ENCODE measurements at places on chromosomes 4 and X. TPM values are rescaled to one million over a fixed set of nuclear protein-coding genes. Genes with fewer than 3 reads are reported as not detected.

- no peak for DNase-seq
Observed at GRCh38 chrX:53449632-53450031, 15.5 kb upstream of the HSD17B10 start.

- no peak for DNase-seq
Observed at GRCh38 chr4:153111426-153112040, 92.7 kb upstream of the TRIM2 start.

DNA sequence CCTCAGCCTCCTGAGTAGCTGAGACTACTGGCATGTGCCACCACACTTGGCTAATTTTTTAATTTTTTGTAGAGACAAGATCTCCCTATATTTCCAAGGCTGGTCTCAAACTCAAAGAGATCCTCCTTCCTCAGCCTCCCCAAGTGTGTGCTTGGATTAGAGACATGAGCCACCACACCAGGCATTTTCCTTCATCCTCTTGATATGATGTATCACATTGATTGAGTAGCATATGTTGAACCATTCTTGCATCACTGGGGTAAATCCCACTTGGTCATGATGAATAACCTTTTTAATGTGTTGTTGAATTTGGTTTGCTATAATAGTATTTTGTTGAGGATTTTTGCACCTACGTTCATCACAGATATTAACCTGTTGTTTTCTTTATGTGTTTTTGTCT, 24.2 kb upstream of the PPM1K start:
- DNase-seq: no peak

- DNase-seq: peak; percentile 56
Observed at GRCh38 chrX:131675596-131676194, 131.8 kb downstream of the OR13H1 start.

- no peak for DNase-seq
Observed at GRCh38 chr4:18134111-18134510, 112.6 kb upstream of the LCORL start.

GRCh38 chr4:48462363-48462762, 20.8 kb upstream of the SLC10A4 start:
- no peak for DNase-seq

GRCh38 chr4:17468619-17469221, 43.2 kb downstream of the QDPR start:
- peak; percentile 67 for DNase-seq

DNA sequence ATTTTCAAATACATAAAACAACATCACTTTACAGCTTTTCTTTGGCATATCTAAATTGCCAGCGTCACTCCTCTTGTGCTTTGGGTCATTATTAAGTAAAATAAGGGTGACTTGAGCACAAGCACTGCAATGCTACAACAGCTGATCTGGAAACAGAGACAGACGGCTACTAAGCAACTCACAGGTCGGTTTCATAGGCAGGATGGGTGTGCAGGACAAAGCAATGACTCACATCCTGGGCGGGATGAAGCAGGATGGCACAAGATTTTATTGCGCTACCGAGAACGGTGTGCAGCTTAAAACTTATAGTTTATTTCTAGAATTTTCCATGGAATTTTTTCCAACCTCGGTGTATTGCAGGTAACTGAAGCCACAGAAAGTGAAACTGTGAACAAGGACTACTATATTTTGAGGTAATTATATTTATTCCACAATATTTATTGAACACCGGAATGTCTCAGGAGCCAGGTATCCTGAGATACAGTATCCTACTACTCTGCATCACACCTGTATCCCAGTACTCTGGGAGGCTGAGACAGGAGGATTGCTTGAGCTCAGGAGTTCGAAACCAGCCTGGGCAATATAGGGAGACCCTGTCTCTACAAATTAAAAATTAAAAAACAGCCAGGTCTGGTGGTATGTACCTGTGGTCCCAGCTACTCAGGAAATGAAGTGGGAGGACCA, 215.5 kb downstream of the APBB2 start:
- no peak for DNase-seq

GRCh38 chrX:149363965-149364364, 141.1 kb downstream of the IDS start:
- DNase-seq: no peak

DNA sequence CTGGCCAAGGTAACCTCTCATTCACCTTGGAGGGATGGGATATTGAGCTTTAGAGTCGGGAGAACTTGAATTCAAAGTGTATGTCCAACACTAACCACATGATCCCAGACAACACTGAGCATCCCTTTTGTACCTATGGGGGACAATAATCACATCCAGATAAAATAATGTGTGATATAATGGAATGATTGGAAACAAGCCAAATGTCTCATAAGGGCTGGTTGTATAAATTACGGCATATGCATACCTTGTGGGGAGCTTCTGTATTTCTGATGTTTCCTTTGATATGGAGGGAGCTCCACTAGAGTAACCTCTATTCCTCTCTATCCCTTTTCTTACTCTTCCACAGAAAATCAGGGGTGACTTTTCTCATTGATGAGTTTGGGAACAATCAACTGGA, 40.7 kb upstream of the LDB2 start:
- DNase-seq: no peak

DNA sequence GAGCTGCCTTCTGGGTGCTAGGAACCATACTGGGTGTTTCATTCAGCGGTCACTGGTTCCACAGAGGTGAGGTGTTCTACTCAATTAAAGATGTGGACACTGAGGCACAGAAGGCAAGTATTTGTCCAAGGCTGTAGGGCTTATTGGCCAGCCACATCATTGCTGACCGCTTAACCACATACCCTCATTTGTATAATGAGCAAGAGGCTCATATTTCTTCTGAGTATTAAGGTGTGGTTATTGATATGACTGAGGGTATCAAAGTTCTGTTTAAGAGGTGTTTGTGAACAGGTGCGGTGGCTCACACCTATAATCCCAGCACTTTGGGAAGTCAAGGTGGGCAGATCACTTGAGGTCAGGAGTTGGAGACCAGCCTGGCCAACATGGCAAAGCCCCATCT, 14.3 kb downstream of the RNF4 start:
- no peak for DNase-seq

GRCh38 chrX:133869270-133869669, 116.1 kb downstream of the GPC3 start:
- no peak for DNase-seq

DNA sequence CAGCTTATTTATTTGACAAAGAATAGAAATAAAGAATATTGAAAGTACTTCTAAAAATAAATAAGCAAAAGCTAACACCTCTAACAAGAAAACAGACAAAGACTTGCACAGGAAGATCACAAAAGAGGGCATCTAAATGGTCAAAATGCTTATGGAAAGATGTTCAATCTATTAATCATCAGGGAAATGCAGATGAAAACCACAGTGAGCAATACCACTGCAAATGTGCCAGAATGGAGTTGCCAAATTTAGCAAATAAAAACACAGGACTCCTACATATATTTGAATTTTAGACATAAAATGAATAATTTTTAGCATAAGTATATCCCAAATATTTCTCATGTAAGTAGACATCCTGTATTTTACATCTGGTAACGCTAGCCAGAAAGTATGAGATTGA, 56.1 kb upstream of the HPGD start:
- no peak for DNase-seq

DNA sequence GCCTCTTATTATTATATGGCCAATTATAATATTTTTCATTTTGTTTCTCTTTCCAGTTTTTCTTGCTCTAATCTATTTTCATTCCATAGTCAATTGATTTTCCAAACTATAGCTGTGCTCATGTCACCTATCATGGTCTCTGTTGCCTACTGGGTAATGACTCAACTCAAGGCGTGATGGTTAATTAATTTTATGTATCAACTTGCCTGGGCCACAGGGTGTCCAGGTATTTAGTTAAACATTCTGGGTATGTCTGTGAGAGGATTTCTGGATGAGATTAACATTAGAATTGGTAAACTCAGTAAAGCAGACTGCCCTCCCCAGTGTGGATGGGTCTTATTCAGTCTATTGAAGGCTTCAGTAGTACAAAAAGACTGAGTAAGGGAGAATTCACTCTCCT, 9.9 kb downstream of the FHIP1A start:
- no peak for DNase-seq

DNA sequence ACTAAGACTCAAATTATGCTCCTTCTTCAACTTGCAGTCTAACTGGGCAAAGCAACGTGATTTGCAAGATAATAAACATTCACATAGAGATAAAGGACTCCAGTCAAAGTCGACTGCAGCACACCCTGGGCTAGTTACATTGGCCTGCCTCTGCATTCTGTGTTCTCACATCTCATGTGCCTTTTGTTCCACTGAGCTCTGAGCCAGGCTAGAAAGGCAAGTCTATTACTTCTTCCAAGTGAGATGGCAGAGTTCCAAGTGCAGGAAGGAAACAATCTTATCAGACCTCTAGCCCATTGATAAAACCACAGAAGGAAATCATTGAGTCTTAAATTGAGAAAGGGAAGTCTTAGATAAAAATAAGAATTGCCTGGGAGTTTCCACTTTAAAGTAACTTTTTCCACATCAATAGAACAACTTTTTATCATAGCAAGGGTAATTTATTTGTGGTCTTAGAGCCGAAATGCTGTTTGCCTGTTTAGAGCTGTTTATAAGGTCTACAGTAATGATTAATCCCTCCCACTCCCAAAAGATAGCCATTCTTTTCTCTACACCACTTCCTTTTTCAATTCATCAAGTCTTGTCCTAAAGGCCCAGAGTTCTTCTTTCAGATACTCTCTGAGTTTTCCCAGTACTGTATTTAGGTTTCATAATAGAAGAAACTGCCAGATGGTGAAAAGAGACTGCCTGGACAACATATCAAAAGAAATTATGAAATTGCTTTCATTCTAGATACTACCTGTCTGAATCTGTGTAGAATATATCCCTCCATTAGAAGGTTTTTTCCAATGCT, 200.2 kb downstream of the GUCY2F start:
- DNase-seq: peak; percentile 8

- DNase-seq: peak; percentile 73
Observed at GRCh38 chr4:87838890-87839591, 6.3 kb downstream of the MEPE start.

GRCh38 chr4:121243485-121243884, 79.4 kb upstream of the TNIP3 start:
- no peak for DNase-seq

DNA sequence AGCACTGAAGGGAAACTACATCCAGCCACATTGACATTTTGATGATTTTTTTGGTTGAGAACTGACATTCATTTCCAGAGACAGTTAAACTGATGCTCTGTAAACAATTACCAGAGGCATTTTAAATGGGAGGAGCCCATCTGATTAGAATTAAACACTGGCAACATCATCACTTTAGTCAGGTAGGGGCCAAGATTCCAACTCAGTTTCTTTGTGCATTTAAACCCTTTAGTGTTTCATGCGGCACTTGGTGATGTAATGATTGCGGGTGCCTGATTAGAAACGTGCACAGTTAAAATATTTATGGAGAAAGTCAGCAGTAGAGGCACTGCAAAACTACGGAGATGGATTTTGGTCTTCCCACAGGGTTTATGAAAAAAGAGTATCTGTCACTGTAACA, 16.1 kb downstream of the TNIP3 start:
- DNase-seq: no peak

- peak; percentile 86 for DNase-seq
Observed at GRCh38 chrX:56995271-56995994, at the start of gene SPIN3. SPIN3 (minus strand) TSS chrX:56995541; CDS start chrX:56994947, 594 bp downstream.

DNA sequence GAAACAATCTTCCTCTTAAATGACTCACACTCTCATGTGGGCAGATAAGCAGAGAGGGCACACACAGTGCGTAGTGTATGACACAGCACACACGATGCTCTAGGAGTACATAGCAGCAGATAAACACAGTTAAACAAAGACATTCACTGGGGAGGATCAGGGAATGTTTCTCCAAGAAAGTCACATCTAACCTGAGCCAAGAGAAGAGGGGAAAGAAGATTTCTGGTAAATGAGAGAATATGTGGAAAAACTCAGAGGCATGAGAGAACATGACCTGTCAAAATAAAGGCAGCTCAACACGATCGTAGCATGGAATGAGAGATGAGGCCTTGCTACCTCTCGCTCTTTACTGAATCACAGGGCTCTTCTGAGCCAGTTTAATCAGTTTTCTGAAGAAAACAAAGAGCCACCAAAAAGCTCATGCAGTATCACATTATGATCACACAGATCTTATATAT, 251.0 kb downstream of the ANK2 start:
- DNase-seq: peak; percentile 4

- peak; percentile 54 for DNase-seq
Observed at GRCh38 chr4:162497564-162498167, 333.9 kb upstream of the FSTL5 start.

GRCh38 chrX:26590849-26591248, 374.9 kb downstream of the MAGEB5 start:
- no peak for DNase-seq

Gene HMGN5
- total RNA-seq: 5.2 TPM

Gene TBC1D8B
- 7.6 TPM for total RNA-seq

Gene MAGEA11
- not detected for total RNA-seq

Gene DCLK2
- 0.49 TPM for total RNA-seq

Gene SLC34A2
- 0.80 TPM for total RNA-seq

Gene NUP62CL
- 11.2 TPM for total RNA-seq

Gene SRPX2
- total RNA-seq: not detected

Gene SSX2B
- total RNA-seq: 0.17 TPM

Gene SYTL5
- total RNA-seq: 0.70 TPM
